ENCODE measurements at places on chromosomes 3 and 15. TPM values are rescaled to one million over a fixed set of nuclear protein-coding genes. Genes with fewer than 3 reads are reported as not detected.

HOMER2 gene
- total RNA-seq = 39.4 TPM

DNA sequence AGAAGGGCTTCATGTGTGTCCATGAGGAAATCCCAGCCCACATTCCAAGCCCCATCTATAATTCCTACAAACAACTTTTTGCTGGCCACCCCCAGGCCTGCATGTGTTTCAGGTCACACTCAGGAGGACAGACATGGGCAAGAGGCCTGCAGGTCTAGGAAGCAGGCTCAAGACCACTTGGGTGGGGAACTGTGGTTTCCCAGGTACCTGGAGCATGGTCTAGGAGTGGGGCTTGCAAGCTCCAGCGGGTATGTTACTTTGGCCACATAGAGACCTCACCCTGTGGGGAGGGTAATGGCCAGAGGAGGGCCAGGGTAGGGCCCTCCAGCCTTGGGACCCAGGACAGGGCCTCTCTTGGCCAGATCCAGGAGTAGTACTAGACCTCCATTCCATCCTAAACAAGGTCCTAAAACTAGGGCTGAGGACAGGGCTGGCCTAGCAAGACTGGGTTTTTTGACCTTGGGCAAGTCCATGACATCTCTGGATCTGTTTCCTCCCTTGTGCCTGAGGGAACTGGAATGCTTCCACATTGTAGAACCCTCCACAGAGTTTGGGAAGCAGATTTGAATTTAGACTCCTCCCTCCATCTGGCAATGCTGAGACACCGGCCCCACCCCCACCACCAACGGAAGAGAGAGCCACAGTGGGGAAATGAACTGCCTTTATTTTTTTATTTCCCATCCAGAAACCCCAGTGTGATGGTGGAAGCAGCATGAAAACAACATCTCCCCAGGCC, 22.3 kb downstream of the EAF1 start:
- no peak for DNase-seq

ABCC5 gene
- total RNA-seq = 38.1 TPM

DNA sequence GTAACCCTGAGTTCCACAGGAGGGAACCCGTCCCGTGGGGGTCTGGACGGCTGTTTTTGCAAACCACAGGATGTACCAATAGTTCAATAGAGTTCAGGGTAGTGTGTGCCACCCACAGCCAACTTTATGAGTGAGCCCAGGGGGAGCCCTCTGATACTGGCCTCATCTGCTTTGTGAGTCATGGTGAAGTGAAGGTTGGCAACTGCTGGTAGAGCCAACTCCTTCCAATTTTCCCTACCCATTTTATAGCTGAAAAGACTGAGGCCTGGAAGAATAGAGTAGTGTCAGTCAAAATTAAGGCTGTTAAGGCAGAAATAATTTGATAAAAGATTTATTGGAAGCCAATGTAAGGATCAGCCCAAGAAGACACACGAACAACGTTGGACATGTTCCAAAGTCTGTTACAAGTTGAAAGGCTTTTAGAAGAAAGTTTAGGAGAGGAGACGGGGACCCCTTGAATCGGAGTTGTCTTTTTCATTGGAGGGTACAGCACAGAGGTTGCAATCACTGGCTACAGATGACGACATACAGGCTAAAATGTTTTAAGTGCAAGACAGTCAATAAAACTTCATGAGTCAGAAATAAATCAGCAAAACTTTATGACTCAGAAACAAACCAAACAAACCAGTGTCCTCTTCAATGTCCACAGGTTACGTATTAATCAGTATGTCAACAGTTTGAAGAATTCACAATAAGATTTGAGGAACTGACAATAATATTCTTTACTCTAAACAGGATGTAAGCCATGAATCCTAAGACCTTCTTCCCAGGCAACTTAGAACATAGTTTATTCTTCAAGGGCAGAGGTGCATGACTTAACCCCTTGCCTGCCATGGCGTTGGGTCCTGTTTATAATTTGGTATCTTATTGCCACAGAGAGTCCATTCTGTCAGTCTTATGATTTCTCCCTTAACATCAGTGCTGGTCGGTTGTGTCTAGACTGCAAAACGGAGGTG, 62.9 kb upstream of the NR2E3 start:
- no peak for DNase-seq

- DNase-seq = no peak
These were observed 361.0 kb downstream of the SHQ1 start for GRCh38 chr3:72487078-72487765.

GRCh38 chr3:129435367-129435766, 4.4 kb downstream of the MBD4 start:
- no peak for DNase-seq

GRCh38 chr15:83323296-83323711, 38.8 kb upstream of the BNC1 start:
- no peak for DNase-seq

DNA sequence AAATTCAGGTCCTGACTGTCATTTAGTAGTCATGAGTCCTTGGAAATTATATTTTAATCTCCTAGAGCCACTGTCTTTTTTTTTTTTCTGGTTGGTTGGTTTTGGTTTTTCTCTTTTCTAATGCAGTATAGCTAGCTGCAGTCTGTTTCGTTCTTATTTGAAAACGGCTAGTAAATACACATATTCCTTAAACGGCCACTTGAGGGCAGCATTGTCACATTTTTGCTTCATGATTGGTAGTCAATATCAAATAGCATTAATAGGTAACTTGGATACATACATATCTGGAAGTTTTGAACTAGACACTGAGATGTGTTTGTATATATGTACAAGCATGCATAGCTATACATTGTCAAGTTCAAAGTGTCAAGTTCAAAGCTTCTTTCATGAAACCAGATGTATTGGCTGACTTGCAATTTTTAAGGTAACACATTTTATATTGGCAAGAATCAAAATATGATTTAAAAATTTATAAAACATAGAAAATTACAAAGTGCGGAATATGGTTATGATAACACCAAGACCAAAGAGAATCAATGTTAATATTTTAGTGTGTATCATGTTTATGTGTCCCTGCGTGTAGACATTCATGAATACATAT, 22.5 kb downstream of the GABRA5 start:
- no peak for DNase-seq

- DNase-seq = no peak
These were observed 74.0 kb downstream of the CHSY1 start for GRCh38 chr15:101177866-101178265.

DNA sequence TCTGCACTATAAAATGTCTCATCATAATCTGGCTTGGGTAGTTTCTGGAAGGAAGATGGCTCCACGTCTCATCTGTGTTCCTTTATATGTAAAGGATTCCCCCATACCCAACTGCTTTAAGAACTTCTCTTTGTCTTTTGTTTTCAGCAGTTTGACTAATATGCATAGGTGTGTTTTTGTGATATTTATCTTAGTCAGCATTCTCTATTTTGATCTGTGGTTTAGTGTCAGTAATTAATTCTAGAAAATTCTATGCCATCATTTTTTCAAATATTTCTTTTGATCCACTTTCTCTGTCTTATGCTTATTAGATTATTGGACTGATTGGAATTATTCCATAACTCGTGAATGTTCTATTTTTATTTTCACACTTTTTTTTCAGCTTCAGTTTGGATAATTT, 286.3 kb upstream of the THRB start:
- DNase-seq = no peak

DNA sequence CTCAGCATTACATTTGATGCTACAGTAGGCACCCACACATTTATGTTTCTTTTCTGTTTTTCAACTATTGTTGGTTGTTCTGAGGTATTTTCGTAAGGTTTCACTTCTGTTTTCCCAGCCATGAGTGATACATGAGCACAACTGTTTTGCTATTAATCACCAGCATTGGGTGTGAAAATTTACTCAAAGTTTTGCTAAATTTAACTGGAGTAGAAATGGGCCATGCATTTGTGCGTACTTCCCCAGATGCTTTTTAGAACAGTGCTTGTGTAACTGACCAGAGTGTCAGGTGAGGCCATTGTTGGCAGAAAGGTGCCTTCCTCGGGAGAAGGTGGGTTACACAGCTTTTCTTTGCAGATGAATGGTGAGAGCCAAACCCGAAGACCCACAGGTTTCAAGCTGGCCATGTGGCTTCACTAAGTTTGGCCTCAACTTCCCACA, 70.4 kb downstream of the ST6GAL1 start:
- DNase-seq = no peak

CTXN2 gene
- total RNA-seq = not detected

- no peak for DNase-seq
These were observed 610.9 kb downstream of the AGBL1 start for GRCh38 chr15:86690566-86690965.

GRCh38 chr15:66834881-66835878, 133.1 kb downstream of the SMAD6 start:
- DNase-seq = no peak

DNA sequence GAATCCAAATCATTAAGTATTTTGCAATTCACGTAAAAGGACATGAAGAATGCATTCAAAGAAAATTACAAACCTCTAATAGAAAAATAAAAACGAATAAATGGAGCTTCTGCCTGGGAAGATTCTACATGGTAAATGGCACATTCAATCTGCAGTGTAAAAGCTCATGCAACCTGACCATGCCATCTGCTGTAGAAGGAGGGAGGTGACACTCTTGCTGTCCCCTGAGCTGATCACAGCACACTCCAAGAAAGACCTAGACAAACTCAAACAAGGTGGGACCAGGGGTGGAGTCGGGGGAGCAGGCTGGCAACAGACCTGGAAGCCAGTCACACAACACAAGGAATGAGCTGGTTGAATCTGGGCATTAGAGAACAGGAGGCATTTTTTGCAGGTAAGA, 101.8 kb downstream of the BDH1 start:
- DNase-seq = no peak

- DNase-seq = no peak
These were observed 828 bp upstream of the VWA5B2 start for GRCh38 chr3:184228376-184229137.

CALML4 gene
- total RNA-seq = 2.8 TPM

ACOX2 gene
- total RNA-seq = 5.3 TPM

DNA sequence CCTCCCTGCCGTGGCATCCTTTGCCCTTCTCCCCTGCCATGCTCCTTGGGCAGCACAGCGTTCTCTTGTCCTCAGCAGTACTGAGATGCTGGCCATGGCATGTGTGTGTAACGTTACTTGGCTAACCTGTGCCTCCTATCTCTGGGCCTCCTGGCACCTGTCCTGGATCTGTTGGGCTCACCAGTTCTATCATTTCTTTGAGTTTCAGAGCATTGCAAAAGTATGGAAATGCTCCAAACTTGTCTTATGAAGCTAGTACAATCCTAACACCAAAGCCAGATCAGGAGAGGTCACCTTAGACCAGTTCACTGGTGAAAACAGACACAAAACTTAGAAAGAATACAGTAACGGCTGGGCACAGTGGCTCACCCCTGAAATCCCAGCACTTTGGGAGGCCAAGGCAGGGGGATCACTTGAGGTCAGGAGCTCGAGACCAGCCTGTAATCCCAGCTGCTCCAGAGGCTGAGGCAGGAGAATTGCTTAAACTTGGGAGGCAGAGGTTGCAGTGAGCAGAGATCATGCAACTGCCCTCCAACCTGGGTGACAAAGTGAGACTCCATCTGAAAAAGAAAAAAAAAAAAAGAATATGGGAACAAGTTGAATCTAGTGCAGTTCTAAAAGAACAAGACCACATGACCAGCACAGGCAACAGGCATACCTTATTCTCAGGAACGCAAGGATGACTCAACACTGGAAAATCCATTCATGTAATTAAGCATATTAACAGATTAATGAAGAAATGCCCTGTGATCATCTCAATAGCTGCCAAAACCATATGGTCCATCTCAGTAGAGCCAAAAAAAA, 62.4 kb upstream of the TRPM1 start:
- DNase-seq = no peak

DNA sequence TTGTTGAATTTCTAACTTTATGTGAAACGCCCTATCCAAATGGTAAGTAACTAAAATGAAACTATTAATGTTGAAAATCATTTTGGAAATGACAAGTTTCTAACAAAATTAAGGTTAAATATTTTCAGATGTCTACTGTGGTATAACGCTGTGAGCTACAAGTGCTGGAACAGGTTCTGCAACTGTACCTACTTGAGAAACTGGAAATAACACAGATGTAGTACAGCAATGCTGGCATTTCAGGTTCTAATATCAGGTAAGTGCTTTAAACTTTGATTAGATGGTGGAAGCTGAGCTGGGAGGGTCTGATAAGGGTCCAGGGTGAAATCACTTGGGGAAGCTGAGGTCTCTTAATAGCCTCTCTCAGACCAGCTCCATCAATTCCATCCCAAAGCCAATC, 315.1 kb downstream of the STXBP5L start:
- no peak for DNase-seq

Measured in esophagus squamous epithelium (tissue), 5 donors.